ENCODE measurements at places on chromosomes 3 and 15.

DNA sequence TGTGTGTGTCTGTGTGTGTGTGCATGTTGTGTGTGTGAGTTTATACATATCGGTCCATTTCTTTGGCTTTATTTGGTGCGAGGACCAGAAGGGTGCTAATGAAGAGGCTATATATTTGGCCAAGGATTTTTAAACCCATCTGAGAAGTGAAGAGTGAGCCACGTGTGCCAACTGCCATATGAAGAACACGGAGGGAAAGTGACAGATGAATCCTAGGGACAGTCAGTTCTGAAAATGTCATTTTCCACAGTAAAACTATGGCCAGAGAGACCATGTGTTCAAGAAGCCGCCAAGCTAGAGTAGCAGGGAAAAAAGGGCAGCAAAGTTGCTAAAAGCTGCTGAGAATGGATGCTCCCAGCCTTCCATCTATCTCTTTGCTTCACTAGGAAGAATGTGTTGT, 297.3 kb upstream of the LMCD1 start:
- DNase-seq, result no peak

GRCh38 chr15:70469651-70470555, 293.5 kb downstream of the UACA start:
- no peak for DNase-seq

- no peak for DNase-seq
Measured at GRCh38 chr3:31178467-31178866, 284.0 kb upstream of the GADL1 start.

GRCh38 chr3:48982686-48983085, 7.4 kb upstream of the P4HTM start:
- DNase-seq, result no peak

DNA sequence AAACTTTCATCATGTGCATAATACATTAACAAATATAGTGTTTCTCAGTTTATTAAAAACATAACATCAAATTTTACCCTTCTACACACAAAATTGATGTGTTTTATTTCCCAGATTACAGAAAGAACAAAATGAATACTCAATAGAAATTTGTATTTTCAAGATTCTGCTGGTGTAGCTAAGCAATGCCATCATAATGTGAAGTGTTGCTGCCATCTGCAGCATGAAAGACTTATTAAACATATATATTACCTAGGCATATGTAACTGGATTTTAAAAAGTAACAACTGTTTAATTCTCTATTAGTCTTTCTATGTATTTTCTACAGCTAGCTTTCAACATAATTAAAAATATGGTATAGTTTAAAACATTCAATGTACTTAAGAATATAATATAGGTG, 27.5 kb downstream of the PLSCR5 start:
- peak; percentile 4 for DNase-seq

DNA sequence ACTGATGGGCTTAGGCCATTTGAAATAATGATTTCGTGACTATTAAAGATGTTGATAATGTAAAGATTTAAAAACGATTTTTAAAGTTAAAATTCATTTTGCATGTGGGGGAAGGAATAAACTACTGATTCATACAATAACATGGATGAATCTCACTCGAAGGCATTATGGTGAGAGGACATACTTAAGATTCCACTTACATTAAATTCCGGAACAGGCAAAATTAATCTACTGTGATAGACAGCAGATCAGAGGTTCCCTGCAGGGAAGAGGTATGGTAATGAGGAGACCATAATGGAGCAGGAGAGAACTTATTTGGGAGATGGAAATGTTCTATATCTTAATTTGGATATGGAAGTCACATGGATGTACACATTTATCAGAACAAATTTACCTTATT, 28.4 kb upstream of the RAB6B start:
- no peak for DNase-seq

GRCh38 chr15:87528873-87529272, 727.7 kb downstream of the NTRK3 start:
- DNase-seq, result no peak
